ENCODE measurements at places on chromosomes 1 and 21.
A peak's percentile ranks its signal among the peaks of the same experiment; 100 is the strongest.

DNA sequence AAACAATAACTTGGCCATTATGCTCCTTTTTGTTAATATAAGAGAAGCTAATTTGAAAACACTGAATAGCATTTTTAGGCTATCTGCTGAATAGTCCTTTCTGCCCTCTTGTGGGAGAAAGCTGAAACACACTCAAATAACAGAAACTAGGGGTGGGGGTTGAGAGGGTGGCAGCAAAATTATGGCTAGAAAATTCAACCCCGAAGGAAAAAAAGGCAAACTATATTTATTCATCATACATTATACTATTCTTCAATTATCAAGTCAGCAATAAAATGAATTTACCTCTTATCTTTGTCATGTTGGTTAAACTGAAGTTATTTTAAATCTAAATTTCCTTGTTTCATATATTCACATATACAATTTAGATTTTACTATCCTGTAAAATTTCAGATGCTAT, 255.9 kb downstream of the FAF1 start:
- DNase-seq: peak; percentile 51

DNA sequence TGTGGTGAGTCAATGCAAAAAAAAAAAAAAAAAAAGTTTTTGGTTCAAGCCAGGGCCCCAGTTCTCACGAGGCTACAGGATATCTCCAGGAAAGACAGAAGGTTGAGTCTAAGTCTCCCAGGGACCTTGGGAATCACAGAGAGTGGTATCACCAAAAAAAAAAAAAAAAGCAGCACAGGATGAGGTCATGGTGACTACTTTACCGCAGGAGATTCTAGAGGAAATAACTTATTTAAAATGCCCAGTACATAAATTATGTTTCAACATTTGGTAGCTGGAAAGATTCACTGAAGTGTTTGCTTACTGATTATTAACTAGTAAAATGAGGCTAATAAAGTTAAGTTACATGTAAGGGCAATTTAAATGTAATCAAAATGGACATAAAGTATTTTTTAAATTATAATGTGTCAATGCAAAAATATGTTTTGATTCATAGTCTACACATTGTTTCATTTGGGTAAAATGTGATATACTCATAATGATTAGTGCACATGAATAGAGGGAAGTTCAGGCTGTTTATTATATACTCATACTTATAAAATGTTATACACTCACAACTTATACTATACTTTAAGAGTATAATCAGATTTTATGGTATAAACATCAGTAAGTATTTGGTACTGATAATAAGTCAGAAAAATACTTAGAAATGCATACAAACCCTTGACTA, 84.1 kb downstream of the PLPPR5 start:
- no peak for DNase-seq

DNA sequence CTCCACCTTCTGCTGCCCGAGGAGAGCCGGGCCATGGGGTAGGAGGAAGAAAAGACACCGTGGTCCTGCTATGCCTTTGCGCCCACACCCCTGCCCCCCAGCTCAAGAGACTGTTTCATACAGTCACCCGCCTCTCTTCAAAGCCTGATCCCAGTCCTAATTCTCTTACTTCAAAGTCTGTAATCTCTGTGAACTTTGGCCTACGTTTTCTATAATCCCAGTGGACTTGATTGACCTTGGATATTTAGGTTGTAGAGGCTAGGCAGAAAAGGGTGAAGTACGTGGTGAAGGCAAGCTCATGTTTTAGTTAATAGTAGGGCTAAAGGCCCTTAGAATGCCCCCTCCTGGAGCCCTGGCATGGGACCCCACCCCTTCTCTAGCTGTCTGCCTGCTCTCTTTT, 28.4 kb downstream of the VPS13D start:
- no peak for DNase-seq

DNA sequence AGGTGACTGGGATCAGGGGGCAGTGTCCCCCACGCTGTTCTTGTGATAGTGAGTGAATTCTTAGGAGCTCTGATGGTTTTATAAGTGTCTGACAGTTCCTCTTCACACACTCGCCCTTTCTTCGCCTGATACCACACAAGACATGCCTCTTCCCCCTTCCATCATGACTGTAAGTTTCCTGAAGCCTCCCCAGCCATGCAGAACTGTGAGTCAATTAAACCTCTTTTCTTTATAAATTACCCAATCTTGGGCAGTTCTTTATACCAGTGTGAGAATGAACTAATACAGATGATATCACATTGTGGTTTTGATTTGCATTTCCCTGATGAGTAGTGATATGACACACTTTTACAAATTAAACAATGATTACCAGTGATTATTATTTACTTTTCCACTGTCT, 229.9 kb downstream of the AKT3 start:
- no peak for DNase-seq

DNA sequence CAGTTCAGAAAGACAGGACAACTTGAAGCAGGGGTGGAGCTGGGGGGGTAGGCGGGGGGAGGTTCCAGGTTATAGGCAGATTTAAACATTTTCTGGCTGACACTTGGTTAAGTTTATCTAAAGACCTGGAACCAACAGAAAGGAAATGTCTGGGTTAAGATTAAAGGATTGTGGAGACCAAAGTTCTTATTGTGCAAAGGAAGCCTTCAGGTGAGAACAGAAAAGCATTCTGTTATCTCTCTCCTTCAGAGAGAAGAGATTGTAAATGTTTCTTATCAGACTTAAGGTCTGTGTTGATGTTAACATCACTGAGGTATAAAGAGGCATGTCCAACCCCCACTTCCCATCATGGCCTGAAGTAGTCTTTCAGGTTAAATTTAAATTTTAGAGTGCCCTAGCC, 3.7 kb upstream of the ACADM start:
- no peak for DNase-seq

DNA sequence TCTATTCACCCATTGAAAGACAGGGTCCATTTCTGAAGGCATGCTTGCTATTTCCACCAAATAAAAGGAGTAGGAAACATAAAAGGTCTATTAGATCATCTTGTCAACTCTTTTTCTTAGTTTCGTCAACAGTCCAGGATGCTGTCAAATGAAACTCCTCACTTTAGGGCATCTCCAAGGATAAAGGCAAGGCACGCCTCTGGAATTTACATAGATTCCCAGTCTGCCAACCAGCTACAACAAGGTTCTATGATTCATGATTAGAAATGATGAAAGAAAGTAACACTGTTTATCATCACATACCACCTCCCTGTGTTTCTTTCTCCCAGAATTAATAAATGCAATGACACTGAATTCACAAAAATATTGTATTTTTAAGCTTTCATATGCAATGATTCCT, 636.3 kb downstream of the LTN1 start:
- DNase-seq: no peak

DNA sequence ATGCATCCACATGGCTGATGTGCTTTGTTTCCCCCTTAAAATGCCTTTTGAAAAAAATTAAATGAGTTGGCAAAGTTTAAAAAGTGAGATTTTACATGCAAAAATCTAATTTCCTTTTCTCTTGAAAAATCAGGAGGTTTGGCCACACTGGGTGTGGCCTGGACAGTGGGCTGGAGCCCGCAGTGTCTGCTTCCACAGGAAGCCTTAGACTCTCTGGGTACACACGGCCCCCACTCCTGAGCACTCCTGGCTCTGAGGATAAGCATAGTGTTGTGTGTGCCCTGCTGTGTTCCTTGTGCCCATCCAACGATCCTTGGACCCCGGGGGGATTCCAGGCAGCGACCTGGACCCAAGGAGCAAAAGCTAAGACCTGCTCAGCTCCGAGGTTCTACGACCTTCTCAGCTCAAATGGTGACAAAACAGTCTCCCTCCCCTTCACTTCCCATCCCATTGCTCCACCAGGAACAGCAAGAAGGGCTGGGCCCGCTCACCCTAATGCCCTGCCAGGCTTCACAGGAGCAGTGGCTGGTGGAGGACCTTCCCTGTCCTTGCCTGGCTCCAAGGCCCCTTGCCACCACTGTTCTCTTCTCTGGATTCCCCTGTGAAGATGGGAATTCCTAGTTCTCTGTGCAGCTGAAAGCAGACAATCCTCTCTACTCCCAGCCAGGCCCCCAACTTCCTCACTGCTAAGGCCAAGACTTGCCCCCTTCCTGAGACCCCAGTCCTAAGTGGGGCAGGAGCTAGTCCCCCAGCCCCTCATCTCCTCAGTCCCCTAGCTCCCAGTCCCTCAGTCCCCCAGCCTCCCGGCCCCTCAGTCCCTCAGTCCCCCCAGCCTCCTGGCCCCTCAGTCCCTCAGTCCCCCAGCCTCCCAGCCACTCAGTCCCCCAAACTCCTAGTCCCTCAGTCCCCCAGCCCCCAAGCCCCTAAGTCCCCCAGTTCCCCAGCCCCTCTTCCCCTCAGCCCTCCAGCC, 395.8 kb downstream of the PTPRU start:
- DNase-seq: no peak

GRCh38 chr1:111200802-111201161, 336 bp upstream of the DENND2D start:
- DNase-seq: no peak

DNA sequence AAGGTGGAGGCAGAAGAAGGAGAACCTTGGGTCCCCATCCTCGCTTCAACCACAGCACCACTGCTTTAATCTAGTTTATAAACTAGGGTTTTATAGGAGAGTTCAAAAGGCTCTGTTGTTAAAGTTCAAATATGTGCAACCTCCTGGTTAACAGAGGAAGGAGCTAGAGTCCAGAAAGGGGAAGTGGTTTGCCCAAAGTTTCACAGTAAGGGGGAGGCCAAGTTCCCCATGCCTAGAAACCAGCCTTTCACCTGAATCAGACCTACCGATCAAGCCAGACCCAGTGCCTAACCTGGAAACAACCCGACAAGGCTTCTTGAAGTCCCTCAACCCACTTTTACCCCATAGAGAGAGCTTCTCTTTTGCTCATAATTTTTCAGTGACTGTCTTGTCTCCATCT, 106.5 kb downstream of the PLPP3 start:
- DNase-seq: peak; percentile 74

DNA sequence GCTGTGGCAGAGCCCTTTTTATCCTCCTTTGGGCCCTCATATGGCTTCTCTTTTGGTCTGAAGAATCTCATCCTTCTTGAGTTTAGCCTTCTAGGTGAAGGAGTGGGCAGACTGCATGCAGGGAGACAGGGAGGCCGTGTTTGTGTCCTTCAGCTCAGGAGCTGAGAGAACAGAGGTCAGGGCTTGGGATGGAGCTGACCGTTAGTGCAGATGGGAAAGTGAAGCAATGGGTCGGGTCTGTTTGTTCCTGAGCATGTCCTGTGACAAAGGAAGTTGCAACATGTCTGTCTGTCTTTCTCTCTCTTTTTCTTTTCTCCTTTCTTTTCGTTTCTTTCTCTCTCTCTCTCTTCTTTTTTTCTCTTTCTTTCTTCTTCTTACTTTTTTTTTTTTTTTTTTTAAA, 14.9 kb downstream of the MAPKAPK2 start:
- no peak for DNase-seq

DNA sequence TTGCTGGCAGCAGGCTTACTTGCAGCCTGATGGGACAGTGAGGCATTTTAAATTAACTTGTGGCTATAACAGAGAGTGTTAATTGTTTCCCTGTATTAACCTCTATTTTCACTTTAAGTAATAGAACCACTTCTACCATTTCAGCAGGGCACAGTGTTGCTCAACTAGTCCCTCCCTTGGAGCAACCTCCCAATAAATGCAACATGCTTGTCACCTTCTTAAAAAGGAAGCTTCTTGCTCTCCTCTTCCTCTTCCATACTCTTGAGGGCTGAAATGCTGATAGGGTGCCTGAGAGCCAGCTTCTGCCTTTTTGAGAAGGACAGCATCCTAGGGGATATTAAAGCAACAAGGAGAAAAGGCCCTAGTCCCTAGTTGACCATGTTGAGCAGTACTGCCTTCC, 52.1 kb downstream of the C4BPA start:
- DNase-seq: peak; percentile 56

DNA sequence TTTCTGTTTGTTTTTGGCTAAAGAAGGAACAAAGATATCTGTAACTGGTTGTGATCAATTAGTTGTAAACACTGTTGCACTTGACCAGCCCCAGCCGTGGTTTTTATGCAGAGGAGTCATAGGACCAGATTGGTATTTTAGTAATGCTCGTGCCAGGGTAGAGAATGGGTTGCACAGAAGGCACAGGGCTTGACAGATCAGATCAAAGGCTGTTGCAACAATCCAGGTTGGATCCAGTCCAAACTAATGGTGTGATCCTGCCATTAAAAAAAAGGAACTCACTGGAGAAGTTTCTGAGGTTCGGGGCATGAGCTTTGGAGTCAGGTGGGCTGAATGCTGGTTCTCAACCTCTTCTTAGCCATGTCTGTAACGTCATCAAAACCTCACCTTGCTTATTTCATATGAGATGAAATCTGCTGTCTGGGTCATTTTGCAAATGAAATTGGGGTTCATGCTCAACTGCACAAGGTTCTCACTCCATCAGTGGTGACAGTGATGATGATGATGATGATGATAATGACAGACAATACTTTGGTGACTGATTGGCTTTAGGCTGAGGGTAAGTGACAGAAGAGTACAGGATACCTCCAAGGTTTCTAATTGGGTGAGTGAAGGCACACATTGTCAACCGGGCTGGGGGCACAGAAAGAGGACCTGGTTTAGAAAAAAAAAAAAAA, 43.1 kb downstream of the ZNF281 start:
- peak; percentile 40 for DNase-seq

GRCh38 chr1:67589519-67590233, 95.3 kb upstream of the GADD45A start:
- no peak for DNase-seq

DNA sequence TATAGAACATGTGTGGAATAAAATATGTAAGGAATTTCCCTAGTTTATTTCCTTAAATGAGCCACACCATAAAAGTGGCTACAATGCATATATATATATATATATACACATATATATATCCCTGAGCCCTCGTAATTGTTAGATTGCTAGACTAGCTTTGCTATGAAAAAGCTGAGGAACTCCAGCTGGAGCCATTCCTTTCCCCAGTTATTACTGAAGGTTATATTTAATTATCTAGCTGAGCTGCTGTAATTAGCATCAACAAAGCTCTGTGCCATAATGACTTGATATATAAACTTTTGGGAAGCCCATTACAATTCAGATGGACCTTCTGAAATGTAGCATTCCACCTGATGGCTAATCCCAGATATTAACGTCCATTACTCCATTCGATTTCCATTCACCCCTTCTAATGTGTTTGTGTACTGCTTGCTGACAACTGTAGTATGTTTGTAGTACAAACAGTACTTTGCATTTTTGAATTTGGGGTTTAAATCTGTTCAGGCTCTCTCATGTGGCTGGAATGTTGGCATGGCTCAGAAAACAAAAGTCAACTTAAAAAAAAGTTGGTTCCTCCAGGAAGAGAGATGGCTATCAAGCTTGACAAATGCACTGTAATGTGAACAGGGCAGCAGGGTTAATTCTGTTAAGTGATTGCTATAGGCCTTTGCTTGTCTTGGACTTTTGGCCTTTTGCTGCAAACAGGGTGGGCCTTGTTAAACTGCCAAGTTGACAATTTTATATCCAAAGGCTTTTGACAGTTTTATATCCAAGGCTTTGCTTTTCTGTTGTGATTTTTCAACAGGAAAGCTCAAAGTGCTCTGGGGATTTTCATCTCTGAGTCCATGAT, 170.0 kb downstream of the LTN1 start:
- no peak for DNase-seq

All from inflammatory macrophage treated with lipopolysaccharide for 1 hour (primary cell).